ENCODE measurements at places on chromosomes 4 and X. TPM values are rescaled to one million over a fixed set of nuclear protein-coding genes. Genes with fewer than 3 reads are reported as not detected.

GRCh38 chr4:102687982-102688433 is 72.8 kb downstream of the MANBA start:
- DNase-seq, result no peak

DNA sequence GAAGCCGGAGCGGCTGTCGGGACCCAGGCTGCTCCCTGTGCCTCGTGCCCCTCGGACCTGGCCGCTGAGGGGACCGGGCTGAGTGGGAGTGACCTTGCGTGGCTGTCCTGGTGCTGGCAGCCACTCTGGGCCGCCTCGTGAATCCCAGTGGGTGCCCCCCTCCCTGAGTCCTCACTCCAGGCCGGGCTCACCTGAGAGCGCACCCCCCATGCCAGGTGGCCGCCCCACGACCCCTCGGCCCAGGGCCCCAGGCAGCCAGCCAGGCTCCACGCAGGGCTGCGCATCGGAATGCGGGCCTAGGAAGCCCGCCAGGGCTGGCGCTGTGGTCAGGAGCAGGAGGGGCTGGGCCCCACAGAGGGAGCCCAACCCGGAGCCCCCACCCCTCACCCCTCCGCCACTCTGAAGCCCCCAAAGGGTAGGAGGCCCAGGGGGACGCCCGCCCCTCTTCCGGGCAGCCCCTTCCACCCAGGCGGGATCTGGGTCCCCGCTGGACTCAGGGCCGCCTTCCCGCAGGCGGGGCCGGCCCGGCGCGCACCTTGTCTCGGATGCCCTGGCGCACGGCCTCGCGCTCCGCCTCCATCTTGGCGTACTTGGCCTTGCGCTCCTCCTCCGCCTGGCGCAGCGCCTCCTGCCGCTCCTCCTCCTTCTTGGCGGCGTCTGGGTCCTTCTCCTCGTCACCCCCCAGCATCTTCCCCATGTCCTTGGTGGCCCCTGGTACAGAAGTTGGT is 33.9 kb downstream of the CPLX1 start:
- DNase-seq, result no peak

GRCh38 chrX:118579417-118579816 is 83.8 kb downstream of the DOCK11 start:
- no peak for DNase-seq

- no peak for DNase-seq
Observed at GRCh38 chrX:70281951-70282350, at the start of gene RAB41. RAB41 (plus strand) TSS chrX:70282172; CDS start chrX:70282218, 46 bp downstream.

GRCh38 chr4:166657261-166657660 is 577.0 kb downstream of the SPOCK3 start:
- DNase-seq, result no peak

DNA sequence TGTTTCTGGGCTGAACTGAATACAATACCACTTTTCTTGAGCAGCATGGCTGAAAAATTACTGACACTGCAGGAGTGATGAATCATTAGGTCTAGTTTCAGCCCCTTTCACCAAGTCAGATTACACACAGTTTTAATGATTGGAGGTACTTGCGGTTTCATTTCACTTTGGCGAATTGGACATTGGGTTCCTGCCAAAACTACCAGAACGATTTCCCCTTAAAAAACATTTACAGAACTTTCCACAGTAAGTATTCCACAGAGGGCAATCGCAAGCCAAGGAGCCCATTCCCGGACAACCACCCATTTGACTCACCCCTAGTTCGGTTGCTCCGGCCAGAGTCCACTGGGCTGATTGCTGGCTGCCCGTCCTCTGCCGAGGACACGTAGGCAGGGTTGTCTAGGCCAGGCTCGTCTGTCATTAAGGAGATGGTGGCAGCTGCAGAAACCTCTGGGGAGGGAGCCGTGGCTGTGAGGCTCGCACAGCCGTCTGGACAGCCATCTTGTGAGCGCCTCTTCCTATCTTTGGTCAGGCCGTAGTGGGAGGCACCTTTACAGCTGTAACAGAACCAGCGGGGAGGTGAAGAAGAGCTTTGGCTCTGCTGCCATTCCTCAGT is 83.5 kb downstream of the LNX1 start:
- no peak for DNase-seq

FGB gene
- not detected for total RNA-seq

POLA1 gene
- 9.6 TPM for total RNA-seq

Measured in glomerular endothelial cell (primary cell).